ENCODE measurements at places on chromosomes 7 and 10. TPM values are rescaled to one million over a fixed set of nuclear protein-coding genes. Genes with fewer than 3 reads are reported as not detected.

The VIPR2 gene
- not detected for total RNA-seq

The SEMA3D gene
- total RNA-seq = not detected

The HTRA1 gene
- total RNA-seq = 57.5 TPM

The HTR5A gene
- not detected for total RNA-seq

The CDC14C gene
- total RNA-seq = not detected

The CAV2 gene
- 170 TPM for total RNA-seq

The ECHDC3 gene
- total RNA-seq = 7.9 TPM

The OR2A1 gene
- total RNA-seq = not detected

The BHLHA15 gene
- total RNA-seq = 0.39 TPM
